Activated CD4-positive, alpha-beta T cell treated with anti-CD3 and anti-CD28 coated beads for 4 hours (primary cell): ENCODE measurements at places on chromosomes 6 and 20.

DNA sequence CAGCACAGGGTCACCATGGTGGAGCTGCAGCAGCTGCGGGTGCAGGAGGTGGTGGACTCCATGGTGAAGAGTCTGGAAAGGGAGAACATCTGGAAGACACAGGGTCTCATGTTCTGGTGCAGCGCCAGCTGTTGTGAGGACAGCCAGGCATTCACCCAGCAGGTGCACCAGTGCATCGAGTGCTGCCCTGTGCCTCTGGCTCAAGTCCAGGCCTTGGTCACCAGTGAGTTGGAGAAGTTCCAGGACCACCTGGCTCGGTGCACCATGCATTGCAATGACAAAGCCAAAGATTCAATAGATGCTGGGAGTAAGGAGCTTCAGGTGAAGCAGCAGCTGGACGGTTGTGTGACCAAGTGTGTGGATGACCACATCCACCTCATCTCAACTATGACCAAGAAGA, 22.9 kb upstream of the RIPK1 start:
- DNase-seq, result no peak

DNA sequence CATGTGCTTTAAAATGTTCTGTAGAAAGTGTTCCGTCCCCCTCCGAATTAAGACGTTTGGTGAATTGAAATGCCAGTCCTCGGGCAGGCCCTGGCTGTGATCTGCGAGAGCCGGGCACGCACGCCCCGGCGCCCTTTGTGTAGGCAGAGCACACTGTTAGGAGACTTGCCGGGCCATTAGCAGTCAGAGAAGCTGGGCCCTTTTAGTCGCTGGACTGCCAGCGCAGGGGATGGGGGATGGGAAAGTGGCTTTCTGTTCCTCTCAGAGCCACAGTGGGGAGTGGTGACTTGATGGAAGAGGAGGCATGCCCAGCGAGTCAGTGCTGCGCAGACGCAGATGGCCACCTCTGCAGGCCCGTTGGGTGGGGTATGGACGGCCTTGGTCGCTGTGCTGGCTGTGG, 2.2 kb downstream of the PPP1R3G start:
- no peak for DNase-seq

GRCh38 chr20:9294041-9294440, 220.3 kb upstream of the LAMP5 start:
- DNase-seq, result no peak

- no peak for DNase-seq
Measured at GRCh38 chr6:117028256-117028655, 151.2 kb downstream of the RFX6 start.

DNA sequence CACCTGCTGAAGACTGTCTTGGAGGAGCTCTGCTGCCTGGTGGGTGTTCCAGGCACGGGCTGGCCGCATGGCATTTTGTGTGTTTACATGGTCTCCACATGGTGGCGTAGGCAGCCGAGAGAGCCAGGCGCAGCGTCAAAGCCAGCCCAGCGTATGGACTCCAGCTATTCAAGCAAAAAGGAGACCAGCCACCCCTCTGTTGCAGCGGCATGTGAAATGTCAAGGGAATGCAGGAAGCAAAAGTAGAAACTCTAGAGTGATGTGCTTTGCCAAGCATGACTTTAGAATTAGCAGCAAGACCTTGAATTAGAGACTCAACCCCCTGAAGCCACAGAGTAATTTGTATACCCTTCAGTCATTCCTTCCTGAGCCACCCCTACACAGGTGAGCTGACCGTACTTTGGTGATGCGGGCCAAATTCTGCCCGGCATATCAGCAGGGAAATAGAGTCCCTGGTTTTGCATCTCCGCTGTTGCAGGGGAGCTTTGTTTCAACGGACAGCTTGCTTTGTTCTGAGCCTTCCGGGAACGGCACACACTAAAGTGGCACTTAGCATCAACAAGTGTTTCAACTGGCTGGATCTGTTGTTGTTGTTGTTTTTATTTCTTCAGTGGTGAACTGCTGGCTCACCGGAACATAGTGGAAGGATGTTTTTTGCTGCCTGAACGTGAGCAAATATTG, 48.5 kb downstream of the FNDC1 start:
- DNase-seq, result no peak

DNA sequence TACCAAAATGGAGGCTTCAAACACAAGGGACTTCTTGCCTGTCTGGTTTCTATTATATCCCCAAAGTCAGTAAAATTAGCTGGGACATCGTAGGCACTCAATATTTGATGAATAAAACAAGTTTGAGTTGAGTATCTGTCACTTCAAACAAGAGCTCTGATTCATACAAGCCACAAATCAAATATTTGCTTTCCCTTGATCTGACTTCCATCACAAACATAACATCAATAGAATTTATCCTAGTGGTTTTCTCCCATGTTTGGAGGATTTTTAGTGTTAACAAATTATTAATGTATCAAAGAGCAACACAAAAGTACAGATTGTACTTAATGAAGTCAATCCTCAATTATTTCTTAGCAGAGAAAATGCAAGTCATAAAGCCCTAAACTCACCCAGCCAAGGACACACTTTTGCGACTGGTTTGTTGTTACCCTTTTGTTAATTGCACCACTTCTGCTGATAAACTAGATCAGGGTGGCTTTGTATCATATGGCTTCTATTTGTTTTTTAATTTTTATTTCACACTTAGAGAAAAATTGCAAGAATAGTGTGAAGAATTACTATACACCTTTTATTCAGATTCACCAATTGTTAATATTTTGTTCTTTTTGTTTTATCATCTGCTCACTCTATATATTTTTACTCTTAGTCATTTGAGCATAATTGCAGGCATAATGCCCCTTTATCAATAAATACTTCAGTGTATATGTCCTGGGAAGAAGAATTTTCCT, 117.4 kb upstream of the PRDM1 start:
- no peak for DNase-seq

- DNase-seq, result no peak
Measured at GRCh38 chr6:164947164-164947563, 362.2 kb downstream of the C6orf118 start.

DNA sequence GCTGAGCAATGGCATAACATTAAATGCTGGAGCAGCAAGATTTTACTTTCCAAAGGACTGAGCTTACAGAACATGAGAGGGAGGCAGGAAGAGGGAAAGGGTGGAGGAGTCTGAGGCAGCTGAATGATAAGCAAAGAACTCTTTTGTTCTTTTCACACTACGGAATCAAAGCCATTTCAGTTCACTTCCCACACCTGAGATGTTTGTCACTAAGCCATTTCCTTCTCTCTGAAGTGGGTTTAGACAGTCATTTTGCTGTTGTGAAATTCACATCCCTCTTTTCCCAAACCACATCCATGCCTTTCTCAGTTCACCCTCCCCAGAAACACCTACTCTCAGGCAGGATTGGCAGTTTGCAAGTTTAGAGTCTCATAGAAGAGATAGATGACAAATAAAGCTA, 267.9 kb downstream of the ADGRG6 start:
- no peak for DNase-seq

GRCh38 chr6:56292505-56293181, 45.3 kb upstream of the COL21A1 start:
- DNase-seq, result no peak

DNA sequence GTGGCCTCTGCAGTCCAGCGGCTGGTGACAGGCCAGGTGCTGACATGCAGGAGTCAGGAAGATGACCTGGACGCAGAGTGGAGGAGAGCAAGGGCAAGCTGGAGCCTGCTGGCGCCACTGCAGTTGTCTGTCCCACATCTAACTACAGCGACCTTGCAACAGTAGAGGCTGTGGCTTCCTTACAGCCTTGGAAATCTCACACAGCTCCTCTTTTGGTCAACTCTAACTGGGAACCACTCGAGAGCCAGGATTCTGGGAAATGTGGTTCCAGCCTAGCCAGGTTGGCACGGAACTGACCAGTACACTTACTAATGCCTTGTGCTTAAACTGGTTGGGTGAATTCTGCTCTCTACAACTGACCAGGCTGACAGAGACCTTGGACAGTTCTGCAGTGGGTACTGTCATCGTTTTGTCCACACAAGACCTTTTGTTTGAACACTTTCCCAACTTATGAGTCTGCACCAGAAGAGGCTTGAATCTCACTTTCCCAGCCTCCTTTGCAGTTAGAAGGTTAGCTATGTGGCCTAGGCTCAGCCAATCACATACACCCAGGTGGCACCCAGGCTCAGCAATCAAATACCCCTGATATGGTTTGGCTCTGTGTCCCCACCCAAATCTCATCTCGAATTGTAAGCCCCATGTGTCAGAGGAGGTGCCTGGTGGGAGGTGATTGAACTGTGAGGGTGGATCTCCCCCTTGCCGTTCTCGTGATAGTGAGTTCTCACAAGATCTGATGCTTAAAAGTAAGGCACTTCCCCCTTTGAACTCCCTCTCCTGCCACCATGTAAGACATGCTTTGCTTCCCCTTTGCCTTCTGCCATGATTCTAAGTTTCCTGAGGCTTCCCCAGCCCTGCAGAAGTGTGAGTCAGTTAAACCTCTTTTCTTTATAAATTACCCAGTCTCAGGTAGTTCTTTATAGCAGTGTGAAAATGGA, 153.5 kb downstream of the ZMYND8 start:
- DNase-seq, result no peak

DNA sequence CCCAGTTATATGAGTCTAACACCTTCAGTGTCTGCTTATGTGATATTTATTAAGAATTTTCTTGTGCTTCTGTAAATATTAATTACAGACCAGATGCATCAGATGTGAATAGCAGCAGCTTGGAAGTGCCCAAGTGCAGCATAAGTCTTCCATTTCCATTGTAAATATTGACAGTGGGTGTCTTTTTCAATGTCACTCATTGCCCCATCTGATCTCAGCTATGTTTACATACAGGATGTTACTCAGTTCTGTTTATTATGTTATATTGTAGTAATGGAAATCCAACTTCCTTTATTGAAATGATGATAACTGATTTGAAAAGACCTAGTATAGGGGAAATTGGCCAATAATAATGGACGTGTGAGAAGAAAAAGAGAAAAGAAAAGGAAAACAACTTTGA, 296.7 kb downstream of the SAMD5 start:
- DNase-seq, result no peak

DNA sequence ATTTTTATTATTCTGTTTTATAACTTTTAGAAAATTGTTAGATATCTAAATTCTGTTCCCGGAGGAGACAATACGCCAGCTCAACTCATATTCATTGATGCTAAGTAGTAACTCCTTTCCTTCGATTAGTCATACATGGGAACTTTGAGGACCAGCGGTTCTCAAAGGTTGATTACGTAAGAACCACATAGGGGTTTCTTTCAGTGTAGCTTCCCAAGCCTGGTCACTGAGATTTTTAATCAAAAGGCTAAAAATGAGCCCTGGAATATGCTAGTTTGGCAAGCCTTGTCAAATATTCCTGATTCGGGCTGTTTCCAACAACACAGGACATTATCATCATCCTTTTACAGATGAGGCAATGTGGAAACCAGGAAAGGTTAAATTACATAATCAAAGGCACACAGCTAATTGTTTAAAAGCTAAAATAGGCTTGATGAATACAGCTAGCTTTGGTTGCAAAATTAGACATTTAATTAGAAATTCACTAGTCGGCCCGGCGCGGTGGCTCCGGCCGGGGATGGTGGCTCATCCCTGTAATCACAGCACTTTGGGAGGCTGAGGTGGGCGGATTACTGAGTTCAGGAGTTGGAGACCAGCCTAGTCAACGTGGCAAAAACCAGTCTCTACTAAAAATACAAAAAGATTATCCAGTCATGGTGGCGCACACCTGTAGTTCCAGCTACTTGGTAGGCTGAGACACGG, 14.6 kb upstream of the MEI4 start:
- no peak for DNase-seq

DNA sequence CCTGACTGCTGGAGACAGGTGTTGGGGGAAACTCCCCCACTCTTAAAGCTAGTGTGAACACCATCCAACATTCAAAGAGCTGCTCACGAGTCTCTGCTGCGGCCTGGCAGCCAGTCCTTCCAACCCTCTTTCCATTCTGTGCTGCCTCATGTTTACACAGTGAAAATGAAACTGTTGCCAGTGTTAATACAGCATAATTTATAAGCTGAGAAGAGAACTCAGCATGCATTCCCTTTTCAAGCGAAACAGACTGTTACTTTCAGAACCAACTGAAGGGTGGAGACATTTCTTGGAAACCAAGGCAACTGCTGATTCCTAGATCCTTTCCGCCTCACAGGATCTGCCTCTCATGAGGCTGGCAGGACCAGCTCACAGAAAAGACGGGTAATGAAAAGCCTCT, 533.8 kb upstream of the ID4 start:
- DNase-seq, result no peak

- no peak for DNase-seq
Measured at GRCh38 chr6:128801621-128802020, 81.3 kb upstream of the LAMA2 start.

DNA sequence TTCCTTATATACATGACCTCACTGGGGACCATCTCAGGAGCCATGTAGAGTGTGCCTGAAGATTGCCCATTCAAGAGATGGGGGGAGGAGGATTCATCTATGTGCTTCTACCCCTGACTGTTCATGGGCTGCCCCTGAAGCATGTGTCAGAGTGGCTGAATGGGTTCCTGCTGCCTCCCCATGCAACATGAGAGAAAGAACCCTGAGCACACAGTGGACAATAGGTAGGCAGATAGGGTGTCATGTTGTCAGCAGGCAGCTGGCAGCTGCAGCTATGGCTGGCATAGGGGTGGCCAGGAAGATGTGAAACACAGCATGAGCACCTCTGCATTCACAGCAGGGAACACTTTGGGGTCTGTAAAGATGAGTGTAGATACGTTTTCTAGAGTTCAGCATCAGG, 208.4 kb upstream of the CNR1 start:
- DNase-seq, result no peak

GRCh38 chr6:107786709-107787588, 37.2 kb downstream of the SCML4 start:
- DNase-seq, result no peak

GRCh38 chr20:35199740-35200139, 26.8 kb upstream of the MMP24 start:
- DNase-seq, result no peak

DNA sequence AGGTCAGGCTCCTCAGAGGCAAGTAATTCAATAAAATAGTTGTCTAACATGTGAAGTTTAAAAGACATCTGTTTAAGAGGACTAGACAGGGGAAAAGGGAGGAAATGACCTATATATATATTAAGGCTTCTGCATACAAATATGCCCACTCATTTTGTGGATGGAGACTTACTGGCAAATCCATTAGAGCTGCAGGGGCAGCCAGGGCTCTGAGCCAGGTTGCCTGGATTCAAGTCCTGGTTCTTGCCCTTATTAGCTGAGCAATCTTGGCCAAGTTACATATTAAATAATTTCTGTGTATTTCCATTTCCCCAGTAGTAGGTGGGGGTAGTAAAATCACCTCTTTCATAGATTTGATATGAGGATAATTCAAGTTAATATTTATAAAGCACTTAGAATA, 287.0 kb upstream of the RIMS1 start:
- no peak for DNase-seq

GRCh38 chr20:24337069-24337468, 132.4 kb upstream of the SYNDIG1 start:
- DNase-seq, result no peak
